T-helper 1 cell (primary cell): ENCODE measurements at places on chromosomes 13 and 19.
A peak's percentile ranks its signal among the peaks of the same experiment; 100 is the strongest.

- no peak for DNase-seq
Observed at GRCh38 chr13:87120476-87120875, 550.7 kb upstream of the SLITRK5 start.

GRCh38 chr19:50568728-50569698, 778 bp upstream of the LRRC4B start:
- no peak for DNase-seq

- DNase-seq: no peak
Observed at GRCh38 chr13:60111691-60112090, 52.0 kb downstream of the DIAPH3 start.

DNA sequence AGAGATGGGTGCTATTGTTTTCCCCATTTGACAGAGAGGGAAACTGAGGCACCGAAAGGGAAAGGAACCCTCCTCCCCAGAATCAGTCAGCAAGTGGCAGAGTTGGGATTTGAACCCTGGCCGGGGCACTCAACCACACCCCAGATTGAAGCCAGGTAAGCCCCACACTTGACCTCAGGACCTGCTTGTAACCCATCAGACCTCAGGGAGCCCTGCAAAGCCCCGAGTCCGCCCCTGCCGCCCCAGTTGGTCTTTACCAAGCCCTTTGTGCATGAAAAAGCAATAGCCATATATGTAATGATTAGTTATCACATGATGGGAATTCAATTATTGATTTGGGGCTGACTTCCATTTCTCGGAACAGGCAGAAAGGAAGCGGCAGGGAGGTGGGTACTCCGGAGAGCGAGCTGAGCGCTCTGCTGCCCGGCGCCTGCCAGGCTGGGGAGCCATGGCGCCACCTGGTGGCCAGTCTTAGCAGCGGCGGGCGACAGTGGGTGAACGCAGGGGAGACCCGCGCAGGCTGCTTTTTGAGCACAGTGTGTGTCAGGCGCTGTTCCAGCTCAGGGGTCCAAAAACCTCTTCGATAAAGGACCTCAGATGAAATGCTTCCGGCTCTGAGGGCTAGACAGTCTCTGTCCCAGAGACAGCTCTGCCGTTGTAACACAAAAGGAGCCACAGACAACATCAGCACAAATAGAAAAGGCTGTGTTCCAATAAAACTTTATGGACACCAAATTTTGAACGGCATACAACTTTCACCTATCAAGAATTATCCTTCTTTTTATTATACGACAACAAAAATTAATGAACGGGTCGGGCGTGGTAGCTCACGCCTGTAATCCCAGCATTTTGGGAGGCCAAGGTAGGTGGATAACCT, 82.9 kb upstream of the CACNA1A start:
- peak; percentile 70 for DNase-seq

DNA sequence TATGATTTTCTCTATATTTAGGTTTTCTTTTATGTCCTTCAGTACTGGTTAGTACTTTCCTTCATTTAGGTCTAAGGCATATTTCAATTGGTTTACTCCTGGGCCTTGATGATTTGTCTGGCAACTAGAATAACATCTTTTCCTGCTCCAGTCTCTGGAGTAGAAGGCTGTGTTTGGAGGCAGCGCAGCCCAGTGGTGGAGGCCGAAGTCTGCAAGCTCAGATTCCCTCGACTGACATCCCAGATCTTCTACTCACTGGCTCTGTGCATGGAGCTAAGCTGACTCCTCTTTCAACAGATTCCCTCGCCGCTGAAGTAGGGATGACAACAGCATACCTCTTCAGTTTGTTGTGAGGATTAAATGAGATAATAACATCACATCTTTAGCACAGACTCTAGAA, 141.0 kb downstream of the RAP2A start:
- no peak for DNase-seq

DNA sequence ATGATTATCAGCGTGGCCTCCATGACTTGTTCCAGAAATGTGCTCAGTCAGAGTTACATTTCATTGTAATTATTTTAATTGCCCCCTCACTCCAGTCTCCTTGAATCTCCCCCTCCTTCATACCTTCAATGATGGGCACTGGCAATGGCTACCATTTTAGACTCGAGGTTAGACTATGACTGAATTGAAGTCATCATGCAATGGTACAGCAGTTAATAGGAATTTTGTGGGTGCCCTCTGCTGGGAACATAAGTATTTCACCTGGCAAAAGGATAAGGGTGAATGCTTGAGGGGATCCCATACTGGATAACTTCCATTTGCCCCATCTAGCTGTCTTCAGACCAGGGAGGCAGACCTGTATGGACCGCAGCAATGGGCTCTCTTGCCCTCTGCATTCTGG, 32.2 kb upstream of the USP12 start:
- no peak for DNase-seq

DNA sequence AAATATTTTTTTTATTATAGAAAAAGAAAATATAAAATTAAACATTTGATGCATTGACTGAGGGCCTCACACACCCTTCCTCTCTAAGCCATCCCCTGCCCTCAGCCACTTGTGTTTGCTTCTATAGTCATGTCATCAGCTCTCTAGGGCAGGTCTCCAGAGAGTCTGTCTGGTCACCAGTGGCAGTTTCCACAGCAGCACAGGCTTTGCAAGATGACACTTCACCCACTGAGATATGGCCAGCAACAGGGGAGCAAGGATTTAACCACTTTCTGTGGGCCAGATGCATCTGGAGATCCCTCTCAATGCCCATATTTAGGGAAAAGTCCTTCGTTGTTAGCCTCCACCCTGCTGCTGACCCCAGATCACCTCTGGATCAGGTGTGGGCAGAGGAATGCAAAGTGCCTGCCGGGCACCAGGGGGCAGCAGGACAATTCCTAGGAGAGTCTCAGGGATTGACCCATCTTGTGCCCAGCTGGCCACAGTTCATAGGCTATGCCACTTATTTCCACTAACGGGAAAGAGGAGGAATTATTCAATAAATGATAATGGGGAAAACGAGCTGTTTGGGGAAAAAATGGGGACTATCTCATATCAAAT, 4.8 kb downstream of the ABCC4 start:
- DNase-seq: no peak

DNA sequence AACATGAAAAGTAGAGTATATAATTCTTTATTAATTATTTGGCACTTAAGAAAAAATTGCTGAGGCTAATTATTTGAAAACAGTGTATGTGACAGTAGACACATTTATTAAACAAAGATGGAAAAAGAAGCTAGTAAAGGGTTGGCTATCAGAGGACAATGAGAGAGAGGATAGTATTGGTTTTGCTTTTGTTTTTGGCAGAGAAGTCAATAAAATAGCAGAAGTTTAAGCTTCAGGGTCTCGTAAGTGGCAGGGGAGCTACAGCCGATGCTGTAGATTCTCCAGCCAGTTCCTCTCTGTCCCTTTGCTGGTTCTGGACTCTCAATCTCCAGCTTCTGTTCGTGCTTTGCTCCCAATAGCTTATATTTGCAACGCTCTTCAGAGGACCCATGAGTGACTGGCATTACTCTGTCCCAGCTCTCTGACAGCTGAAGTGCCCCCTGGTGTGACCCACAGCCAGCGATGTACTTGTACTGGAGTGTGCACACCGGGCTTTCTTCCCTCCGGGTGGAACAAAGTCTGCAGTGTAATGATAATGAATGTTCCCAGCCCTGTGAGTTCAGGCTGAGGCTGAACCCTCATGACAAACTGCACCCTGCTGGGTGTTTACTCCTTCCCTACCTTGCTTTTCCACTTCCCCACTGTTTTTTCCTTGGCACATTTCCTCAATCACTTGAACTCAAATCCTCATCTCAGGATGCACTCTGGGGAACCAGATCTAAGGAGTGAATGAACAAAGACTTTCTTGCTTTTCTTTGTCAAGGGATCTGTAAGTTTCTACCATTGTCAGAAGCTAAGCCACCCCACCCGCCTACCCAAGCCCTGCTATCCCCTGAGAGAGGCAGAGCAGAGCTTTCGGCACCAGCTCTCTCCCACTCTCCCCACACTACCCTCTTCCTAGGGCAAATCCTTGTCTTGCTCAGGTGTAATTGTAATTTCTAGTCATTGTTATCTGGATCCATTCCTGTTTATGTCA, 254.8 kb downstream of the LHFPL6 start:
- DNase-seq: no peak

GRCh38 chr13:49502954-49503353, 7.2 kb downstream of the PHF11 start:
- no peak for DNase-seq

DNA sequence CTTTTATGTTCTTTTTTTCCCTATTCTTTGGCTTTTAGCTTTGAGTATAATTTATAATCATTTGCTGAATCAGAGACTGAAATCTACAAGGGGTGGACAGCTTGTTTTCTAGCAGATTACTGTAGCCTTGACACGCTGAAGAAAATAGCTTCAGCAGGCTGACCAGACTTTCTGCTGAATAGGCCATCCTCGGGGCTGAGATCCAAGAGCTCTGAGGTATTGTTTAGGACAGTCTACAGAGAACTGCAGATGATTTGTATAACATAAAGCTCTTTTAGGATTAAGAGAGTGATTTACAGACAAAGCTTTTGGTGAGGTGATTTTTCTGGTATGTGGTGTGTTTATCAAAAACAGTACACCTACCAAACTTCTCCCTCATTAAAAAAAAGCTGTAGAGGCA, 16.8 kb downstream of the POLR1D start:
- no peak for DNase-seq

DNA sequence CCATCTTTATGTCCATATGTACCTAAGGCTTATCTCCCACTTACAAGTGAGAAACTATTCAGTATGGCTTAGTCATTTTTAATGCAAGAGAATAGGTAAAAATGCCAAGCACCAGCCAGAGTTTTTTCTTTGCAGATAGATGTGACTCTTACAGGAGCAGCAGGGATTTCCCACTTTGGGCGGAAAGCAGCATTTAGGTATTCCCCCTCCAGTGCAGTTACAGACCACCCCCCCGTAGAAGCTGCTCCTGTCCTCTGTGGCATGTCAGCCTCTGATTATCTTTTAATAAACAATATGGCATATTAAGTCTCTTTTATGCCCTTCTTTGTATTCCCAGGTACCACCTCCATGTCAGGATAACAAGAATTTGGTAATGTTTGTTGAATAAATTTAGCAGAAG, 24.7 kb upstream of the USPL1 start:
- no peak for DNase-seq

DNA sequence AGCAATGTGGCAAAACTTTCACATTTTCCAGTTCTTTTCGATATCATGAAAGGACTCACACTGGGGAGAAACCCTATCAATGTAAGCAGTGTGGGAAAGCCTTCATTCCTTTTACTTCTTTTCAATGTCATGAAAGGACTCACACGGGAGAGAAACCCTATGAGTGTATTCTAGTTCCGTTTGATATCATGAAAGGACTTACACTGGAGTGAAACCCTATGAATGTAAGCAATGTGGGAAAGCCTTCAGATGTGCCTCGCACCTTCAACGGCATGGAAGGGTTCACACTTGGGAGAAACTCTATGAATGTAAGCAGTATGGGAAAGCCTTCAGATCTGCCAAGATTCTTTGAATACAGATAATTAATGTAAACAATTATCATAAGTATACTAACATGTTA, 14.5 kb upstream of the ZNF763 start:
- no peak for DNase-seq

- DNase-seq: no peak
Observed at GRCh38 chr19:53864308-53864836, 3.3 kb upstream of the MYADM start.

GRCh38 chr19:35403116-35403760, 32.4 kb downstream of the GPR42 start:
- DNase-seq: no peak

- no peak for DNase-seq
Observed at GRCh38 chr19:19559931-19560330, 21.9 kb downstream of the CILP2 start.

- DNase-seq: no peak
Observed at GRCh38 chr19:17200408-17201079, 14.6 kb upstream of the USE1 start.

GRCh38 chr13:106161146-106161545, 374.3 kb downstream of the EFNB2 start:
- DNase-seq: no peak

GRCh38 chr19:49570138-49570856, 10.1 kb downstream of the NOSIP start:
- peak; percentile 57 for DNase-seq

GRCh38 chr19:10321417-10321797, 5.6 kb upstream of the FDX2 start:
- DNase-seq: no peak

- DNase-seq: peak; percentile 55
Observed at GRCh38 chr19:51473009-51473707, 5.2 kb upstream of the CEACAM18 start.

DNA sequence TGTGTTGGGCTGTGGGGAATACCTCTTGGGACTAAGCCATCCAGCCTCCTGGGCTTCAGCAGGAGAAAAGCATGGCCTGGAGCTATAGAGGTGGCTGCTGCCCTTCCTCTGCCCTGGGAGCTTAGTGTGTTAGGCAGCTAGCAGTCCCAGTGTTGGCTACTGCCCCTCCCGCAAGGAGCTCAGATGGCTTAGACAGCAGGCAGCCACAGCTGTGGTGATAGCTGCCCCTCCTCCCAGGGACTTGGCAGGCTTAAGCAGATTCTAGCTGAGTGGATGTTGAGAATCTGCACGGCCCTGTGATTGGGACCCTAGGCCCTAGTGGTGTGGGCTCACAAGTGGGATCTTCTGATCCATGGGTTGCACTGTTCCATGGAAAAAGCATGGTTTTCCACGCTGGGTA, 264.5 kb downstream of the TDRD3 start:
- no peak for DNase-seq

DNA sequence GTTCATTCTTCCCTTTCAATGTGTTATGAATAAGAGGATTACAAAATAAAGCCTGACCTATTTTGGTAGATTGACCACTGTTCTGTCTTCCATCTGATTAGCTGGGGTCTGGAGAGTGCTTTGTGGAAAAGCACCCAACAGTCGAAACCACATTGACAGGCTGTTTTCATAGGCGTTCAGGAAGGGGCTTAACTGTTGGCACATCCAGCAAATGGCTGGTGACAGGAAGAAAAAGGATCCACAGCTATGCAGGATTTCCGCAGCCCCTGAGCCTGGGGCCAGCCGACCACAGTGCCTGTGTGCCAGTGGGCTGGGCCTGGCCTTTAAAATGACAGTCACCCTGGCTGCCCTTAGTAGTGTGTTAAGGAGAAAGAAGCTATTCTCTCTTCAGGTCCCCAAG, 113.3 kb downstream of the SIPA1L3 start:
- DNase-seq: no peak

DNA sequence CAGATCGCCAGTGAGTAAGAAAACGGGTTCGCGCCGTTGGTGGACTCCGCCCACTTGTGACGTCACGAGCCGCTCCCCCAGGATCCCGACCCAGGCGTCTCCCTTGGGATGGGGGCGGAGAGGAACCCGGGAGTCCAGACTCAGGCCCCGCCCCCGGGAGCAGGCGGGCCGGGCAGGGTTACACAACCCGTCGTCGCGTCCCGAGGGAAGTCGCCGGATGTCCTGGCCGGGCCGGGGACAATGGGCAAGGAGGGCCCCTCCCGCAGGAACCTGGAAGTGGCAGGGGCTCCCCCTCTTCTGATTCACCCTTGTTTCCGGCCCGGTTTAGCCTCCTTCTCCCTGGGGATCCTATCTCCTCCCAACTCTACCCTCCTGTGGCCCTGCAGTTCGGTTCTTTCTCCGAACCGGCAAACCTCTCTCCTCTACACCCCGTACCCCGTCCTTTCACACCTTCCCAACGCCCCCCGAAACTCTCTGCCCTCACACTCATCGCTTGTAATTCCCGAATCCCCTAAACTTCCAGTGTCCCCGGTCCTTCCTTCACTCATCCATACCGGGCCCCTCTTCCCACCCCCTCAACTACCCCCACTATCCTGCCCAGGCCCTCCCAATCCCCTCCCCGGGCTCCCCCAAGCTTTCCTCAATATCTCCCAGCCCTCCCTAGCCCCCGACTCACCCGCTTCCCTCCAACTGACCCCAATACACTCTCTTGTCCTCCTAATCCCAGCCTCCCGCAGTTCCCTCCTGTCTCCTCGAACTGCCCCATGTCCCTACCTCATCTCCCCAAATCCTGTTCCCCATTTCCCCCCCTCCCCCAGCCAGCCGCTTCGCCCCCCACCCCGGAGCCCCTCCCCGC, 20.0 kb upstream of the ERCC1 start:
- DNase-seq: no peak
